Fibroblast of lung (primary cell): ENCODE measurements at places on chromosomes 5 and 9. TPM values are rescaled to one million over a fixed set of nuclear protein-coding genes. Genes with fewer than 3 reads are reported as not detected.
A peak's percentile ranks its signal among the peaks of the same experiment; 100 is the strongest.

DNA sequence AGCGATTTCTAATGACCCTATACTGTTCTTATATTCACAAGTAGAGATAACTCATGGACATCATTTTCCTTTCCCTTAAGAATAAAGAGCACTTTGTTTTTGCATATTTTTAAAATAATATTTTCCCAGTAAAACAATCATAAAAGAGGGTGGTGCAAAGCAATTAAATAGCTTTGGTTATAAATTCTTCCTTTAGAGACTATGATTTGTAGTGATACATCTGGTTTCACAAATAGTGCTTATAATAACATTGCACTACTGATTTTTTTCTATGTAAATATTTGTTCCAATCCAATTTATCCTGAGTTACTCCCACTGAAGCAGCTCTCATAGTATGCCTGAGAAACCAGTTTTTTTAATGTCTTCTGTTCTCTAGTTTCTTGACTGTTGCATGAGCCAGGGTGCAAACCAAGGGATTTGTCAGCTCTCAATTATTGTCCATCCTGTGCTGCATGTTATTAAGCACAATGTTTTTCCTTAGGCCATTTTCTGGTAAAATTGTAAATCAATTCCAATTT lies 74.7 kb downstream of the LURAP1L start:
- peak; percentile 49 for DNase-seq
- no peak overlapping the region for H3K27ac ChIP-seq
- no peaks in the 10 kb centered on the region for H3K36me3 ChIP-seq
- no peaks in the 10 kb centered on the region for H3K27me3 ChIP-seq
- H3K4me1 ChIP-seq = no peaks in the 10 kb centered on the region

- H3K27me3 ChIP-seq = no peaks in the 10 kb centered on the region
- no peak overlapping the region for H3K4me3 ChIP-seq
- H3K27ac ChIP-seq = peak overlapping the region; percentile 25
- H3K4me1 ChIP-seq = no peaks in the 10 kb centered on the region
- peak; percentile 55 for DNase-seq
- peaks cover 7% of the 10 kb centered on the region for H3K36me3 ChIP-seq
These were observed 45.3 kb downstream of the SLC36A1 start for GRCh38 chr5:151492729-151493128.

DNA sequence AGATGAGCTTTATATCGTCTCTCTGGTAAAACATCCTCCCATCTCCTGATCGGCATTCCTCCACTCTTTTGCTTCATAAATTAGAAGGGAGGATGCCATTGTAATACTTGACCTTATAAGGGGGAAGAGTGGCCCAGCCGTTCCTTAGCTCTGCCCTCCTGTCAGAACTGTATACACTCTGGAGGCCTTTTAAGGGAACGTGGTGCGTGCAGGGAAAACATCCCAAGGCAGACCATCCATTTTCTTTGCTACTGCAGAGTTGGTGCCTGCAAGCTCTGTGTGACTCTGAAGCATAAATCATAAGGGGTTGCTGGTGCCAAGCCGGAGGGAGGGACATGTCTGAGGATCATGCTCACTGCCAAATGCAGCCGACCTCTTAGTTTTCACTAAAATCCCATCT lies 90.4 kb downstream of the PGM5 start:
- no peaks in the 10 kb centered on the region for H3K4me1 ChIP-seq
- H3K27ac ChIP-seq = no peak overlapping the region
- H3K36me3 ChIP-seq = no peaks in the 10 kb centered on the region
- no peaks in the 10 kb centered on the region for H3K27me3 ChIP-seq

Gene GAS1
- 7.4 and 15.2 TPM in 2 replicates for total RNA-seq

Gene SLC45A2
- total RNA-seq = under 0.01 TPM in 2 replicates
